ENCODE measurements at places on chromosomes 5 and 9.

DNA sequence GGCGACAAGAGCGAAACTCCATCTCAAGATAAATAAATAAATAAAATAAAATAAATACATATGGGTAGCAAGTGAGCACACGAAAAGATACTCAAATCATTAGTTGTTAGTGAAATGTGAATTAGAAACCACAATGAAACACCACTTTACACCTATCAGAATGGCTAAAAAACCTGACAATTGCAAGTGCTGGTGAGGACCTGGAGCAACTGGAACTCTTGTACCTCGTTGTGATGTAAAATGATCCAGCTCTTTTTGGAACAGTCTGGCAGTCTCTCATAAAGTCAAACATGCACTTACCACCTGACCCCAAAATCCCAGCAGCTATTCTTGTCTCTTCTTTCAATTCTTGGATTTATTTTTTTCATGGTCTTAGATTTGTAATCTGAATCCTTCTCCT is 69.2 kb upstream of the FBXW11 start:
- no peak for DNase-seq

- DNase-seq: no peak
These were observed 129.1 kb upstream of the FSTL4 start for GRCh38 chr5:133741396-133741795.

GRCh38 chr5:95826949-95827891 is 4.7 kb upstream of the GLRX start:
- DNase-seq: no peak

DNA sequence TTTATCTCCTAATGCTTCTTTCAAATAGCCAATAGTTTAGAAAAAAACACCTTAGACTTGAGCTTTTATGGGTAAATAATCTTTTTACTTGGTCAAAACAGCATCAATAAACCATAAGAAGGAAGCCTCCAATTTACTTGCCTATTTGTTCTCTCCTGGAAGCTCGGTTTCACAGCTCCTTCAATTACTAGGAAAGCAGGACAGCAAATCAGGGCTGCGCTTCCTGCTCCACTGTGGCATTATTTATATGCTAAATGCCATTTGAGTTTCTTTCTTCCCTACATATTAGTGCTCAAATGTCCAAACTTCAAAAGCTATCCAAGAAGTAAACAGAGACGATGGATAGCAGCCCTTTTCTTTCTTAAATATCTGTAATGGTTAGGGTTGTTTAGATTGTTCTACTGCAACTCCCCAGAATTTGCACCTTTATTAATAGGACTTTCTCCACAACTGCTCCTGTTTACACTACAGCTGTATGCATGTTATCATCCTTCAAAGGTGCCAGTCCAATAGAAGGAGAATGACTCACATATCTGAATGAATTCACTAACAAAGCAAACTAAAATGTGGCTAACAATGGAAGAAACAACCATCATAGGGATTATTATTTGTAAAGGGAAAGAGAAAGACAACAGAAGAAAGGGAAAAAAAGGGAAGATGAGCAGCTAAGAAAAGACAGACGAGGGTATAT is 58.7 kb downstream of the MED27 start:
- no peak for DNase-seq

GRCh38 chr5:151115272-151115905 is 34.6 kb upstream of the TNIP1 start:
- DNase-seq: peak; percentile 74

All from activated CD4-positive, CD25-positive, alpha-beta regulatory T cell treated with anti-CD3 and anti-CD28 coated beads, Interleukin-2, amount 50 U/mL, for 72 hours (primary cell).